Tibial artery (tissue), 4 donors: ENCODE measurements at places on chromosomes 3 and 15.

- no peak for DNase-seq
Observed at GRCh38 chr3:160226026-160226907, 1.0 kb downstream of the C3orf80 start.

DNA sequence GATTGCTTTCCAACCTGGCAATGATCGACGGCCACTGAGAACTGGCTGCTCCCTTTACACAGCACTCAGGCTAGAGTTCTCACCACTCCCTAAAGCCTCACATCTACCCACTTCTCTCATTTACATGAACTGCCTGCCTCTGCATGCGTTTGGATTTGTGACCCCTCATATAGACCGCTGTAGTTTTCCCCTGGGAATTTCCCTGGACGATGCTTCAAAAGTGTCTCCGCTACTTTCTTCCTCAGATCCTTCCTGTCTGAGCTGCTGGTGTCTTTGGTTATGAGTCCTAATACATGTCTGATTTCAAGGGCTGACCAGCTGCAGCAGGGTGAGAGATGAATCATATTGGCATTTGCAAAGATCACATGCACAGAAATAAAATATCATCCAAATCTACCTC lies 116.7 kb upstream of the ETV5 start:
- DNase-seq = no peak

DNA sequence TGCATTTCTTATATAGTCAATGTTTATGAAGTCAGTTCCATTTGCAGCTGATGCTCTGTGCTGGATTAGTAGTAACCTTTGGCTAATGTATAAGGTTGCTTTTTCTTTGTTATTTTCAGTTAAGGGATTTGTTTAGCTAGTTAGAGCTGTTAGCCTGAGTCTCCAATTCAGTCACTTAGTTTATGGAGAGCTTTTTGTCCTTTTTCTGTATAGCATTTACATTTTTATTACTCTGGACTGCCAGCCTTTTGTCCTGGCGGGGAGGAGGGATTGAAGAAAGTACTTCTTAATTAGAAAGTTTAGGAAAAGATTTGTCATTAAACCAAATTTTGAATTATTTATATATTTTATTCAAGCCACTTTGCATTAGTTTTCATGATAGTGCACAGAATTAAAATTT lies 52.0 kb downstream of the DNAJC13 start:
- DNase-seq = no peak

DNA sequence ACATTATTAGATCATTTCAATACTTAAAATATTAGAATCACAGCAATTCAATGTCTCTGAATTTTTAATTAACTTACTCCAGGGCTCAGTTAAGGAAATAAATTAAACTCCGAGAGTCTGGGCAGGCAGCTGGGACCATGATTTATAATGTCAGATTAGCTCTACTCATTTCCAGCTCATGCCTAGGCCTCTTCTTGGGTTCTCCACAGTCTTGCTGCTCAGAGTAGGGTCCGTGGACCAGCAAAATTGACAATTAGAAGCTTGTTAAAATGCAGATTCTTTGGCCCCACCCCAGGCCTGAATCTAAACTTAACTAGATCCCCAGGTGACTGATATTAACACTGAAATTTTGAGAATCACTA lies 28.2 kb downstream of the ADAMTS9 start:
- DNase-seq = no peak

GRCh38 chr15:31273258-31273941 lies 53.2 kb upstream of the KLF13 start:
- no peak for DNase-seq

- DNase-seq = peak; percentile 68
Observed at GRCh38 chr3:184154885-184155643, at the start of gene DVL3. TSS of gene DVL3 (plus strand) at chr3:184155377. CDS start at chr3:184155636, 259 bp downstream.

DNA sequence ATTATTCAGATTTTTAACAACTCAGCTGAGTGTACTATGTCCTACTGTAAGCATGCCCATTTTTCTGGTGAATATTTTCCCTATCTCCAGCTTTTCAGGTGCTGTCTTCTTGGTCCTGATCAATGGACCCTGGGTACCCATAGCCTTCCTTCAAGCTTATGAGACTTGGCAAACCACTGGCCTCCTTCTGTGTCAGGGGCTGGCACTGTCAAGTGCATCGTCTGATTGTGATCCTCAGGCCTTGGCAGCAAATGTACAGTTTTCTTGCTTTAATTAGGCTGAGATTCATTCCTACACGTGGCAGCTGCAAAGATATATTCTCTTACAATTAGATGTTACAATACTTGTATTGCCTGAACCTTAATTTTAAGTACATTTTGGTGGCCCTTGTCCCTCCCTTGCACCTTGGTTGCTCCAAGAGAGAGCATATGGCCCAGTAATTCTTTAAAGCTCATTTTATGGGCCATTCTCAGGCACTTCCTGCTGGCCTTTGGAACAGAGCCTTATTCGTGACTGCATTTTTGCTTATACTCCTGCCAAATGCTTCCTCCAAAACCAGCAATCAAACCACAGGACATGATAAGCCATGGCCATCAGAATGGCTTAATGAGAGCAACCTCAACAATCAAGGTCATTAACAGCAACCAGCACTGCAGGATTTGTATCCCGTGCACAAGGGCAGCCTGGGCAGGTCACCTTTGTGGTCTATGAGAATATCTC lies 179.9 kb downstream of the CNTN6 start:
- DNase-seq = no peak

DNA sequence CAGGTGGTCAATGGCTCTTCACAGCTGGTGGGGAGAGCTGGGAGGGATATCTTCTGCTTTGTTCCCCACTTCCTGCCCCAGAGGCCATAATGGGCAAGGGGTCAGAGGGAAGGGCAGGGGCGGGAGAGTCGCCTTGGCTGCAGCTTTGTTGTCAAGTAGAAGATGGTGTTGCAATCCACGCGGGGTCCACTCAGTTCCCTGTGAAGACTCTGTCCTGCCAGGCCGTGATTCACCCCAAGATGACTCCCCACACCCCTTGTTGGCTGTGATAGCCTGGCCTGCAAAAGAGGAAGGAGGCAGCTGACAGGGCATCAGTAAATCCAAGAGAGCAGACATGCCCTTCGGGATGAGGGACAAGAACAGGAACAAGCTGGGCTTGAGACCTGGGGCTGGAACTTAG lies 6.9 kb downstream of the GALNT15 start:
- peak; percentile 93 for DNase-seq

DNA sequence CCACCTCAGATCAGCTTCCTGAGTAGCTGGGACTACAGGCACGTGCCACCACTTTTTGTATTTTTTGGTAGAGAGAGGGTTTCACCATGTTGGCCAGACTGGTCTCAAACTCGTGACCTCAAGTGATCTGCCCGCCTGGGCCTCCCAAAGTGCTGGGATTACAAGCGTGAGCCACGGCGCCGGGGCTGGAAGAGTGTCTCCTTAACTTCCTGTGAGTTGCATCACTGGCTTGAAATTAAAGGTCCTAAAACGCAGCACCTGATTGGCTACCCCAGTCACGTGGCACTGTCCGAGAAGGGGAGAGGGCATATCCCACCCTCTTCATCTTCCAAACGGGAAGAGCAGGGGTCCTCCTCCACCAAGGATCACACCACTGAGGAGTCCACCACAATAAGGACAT lies 5.5 kb upstream of the FAM174B start:
- no peak for DNase-seq

DNA sequence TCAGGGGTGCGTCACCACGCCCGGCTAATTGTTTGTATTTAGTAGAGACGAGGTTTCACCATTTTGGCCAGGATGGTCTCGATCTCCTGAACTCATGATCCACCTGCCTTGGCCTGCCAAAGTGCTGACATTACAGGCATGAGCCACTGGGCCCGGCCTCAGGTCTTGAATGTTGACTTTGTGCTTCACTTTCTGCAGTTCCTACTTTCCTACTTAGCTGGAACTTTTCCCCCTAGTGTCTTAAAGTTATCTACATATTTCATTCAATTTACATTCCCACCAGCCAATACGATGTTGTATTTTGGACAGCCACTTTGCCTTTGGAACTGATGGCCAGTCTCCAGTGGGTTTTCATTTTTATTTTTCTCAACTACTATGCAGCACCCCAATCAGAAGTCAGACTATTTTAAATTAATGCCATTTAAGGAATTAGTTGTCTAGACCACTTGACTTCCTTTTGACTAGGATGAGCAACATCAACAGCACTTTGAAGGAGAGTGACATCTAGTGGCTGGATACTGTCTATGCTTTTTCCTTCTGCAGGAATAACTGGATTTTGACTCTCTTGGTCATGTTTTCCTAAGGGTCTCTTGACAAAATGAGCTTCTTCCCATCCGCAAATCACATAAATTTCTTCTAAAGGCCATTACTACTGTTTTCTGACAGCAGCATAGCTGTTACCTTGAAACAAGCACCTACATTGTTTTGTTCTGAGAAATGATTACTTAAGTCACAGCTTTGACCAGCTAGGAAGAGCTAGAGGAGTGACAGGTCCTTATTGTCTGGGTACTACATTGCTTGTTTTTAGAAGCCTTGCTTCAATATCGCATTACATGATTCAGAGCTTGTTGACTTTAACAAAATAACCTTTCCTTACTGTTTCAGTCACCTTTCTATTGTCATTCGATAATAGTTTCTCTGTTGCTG lies 140.2 kb downstream of the ITPR1 start:
- DNase-seq = no peak
